ENCODE measurements at places on chromosomes 11 and 22. TPM values are rescaled to one million over a fixed set of nuclear protein-coding genes. Genes with fewer than 3 reads are reported as not detected.
A peak's percentile ranks its signal among the peaks of the same experiment; 100 is the strongest.

DNA sequence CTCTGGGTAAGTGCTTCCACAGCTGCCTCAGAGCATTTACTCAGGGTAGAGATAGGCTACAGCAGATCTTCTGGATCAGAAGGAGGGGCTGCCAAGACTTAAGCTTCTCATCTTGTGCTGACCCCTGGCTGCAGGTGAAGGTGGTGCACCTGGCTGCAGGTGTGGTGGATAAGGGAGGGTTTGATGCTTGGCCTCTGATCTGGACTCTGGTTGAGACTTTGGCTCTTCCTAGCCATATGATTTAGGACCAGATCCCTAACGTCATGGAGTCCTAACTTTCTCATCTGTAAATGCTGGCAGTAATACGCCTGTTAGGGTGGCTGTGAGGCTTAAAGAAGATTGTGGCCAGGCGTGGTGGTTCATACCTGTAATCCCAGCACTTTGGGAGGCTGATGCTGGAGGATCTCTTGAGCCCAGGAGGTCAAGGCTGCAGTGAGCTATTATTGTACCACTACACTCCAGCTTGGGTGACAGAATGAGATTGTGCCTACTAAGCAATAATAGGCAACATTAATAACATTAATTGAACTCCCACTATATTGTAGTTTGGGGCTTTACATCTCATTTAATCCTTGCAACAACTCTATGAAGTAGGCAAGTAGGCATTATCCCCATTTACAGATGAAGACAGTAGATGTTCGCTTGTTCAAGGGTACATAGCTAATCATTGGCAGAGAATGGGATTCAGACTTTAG is 10.7 kb downstream of the DTX4 start:
- DNase-seq, result no peak

Gene PRAME
- not detected for total RNA-seq

DNA sequence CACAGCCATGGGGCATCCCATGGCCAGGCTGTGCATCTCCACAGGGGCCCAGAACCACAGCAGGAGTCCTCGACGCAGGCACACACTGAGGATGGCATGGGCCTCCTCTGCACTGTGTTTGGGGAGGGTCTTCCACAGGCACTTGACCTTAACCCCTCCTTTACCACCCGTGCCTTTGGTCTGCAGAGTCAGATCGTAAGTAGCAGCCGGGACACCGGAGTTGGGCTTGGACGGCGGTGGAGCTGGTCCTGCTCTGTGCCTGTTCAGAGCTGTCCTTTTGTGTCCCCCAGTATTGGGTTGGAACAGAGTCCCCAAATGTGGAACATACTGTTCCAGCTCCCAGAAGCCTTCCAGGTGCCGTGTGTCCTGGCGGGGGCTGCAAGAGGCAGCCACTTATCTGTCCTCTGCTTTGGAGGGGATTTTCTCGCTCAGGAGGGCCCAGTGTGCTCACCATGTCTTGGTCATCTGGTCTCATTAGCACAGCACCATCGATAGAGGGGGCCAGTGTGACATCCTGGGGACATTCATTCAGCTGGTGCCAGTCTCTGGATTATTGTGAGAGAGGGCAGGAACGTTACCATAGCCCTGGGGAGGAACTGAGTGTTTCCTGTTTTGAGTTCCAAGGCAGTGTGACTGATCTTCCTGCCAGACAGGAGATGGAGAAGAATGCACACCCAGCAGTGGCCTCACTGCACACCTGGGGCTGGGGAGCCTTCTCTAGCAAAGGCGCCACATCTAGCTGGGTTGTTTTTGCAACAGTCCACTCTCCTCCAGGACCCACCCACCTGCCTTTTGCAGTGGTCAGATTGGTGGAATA is 12.4 kb downstream of the CRELD2 start:
- DNase-seq, result no peak

GRCh38 chr11:10387206-10388083 is 67.6 kb upstream of the AMPD3 start:
- no peak for DNase-seq

GRCh38 chr11:63567044-63567840 is 4.1 kb upstream of the PLAAT2 start:
- DNase-seq, result peak; percentile 89

- DNase-seq, result no peak
Observed at GRCh38 chr11:3845670-3846069, 4.9 kb upstream of the RHOG start.

Gene IL17REL
- total RNA-seq, result not detected

Gene OR8A1
- total RNA-seq, result not detected

GRCh38 chr22:46908641-46909107 is 146.2 kb downstream of the TBC1D22A start:
- no peak for DNase-seq

- no peak for DNase-seq
Observed at GRCh38 chr11:103450241-103450640, 341.0 kb downstream of the DYNC2H1 start.

Gene TMEM86A
- total RNA-seq, result 4.0 TPM
